ENCODE measurements at places on chromosomes 6 and 20.

DNA sequence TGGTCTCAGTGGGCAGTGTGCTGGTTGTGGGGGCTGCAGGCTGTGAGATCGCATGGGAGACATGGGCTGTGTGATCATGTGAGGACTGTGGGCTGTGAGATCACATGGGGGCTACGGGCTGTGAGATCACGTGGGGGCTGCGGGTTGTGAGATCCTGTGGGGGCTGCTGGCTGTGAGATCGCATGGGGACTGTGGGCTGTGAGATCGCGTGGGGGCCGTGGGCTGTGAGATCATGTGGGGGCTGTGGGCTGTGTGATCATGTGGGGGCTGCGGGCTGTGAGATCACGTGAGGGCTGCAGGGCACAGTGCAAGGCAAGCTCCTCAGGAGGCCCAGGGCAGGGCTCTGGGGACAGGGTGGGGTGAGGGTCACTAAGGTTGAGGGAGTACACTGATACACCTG is 140.5 kb upstream of the CST7 start:
- no peak for DNase-seq

- no peak for DNase-seq
Observed at GRCh38 chr20:573414-574296, 30.1 kb upstream of the CSNK2A1 start.

GRCh38 chr6:116313101-116313776 is 33.5 kb upstream of the TSPYL1 start:
- DNase-seq, result no peak

- DNase-seq, result no peak
Observed at GRCh38 chr6:90982051-90982450, 395.2 kb upstream of the MAP3K7 start.

- DNase-seq, result no peak
Observed at GRCh38 chr20:59748619-59749191, 144.4 kb downstream of the PHACTR3 start.

- DNase-seq, result no peak
Observed at GRCh38 chr6:73642530-73642929, 11.3 kb downstream of the SLC17A5 start.

DNA sequence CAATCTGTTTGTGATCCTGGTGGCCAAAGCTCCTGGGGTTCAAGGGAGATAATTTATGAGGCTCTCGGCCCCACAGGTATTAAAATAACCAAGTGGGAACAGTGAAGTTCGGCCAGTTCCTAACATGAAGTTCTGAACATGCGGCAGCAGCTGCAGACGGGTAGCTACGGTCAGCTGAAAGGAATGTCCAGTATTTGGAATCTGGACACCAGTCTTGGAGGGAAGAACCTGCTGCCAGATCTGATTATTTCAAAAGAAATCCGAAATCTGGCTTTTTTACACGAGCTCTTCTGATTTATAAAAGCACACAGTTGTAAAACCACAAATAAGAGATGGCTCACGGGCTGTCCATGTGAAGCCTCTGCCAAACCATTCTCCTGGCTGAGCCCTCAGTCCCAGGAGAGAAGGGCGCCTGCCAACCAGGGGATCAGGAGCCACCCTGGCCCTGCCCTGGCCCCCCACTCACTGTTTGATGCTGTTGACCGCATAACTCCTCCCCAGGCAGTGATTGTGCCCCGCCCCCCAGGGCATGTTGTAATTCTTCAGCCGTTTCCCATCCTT is 28.2 kb upstream of the KCNB1 start:
- no peak for DNase-seq

DNA sequence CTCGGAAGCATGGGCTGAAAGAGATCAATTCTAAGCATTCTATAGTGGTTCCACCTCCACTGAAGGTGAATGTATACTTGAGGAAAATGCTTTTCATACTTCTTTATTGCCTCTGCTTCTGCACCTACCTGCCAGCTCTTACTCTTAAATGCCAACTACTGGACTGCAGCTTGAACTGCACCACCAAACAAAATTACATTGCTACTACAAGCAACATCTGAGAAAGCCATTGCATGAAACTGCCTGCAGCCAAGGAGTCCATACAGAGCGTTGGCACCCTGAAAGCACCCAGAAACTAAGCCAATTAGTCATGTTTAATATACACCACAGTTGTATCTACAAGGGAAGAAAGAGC is 440.9 kb downstream of the BTBD3 start:
- no peak for DNase-seq

- DNase-seq, result no peak
Observed at GRCh38 chr20:34871966-34872621, 562 bp downstream of the GGT7 start.

GRCh38 chr6:71621918-71622519 is 264.3 kb upstream of the RIMS1 start:
- DNase-seq, result no peak

DNA sequence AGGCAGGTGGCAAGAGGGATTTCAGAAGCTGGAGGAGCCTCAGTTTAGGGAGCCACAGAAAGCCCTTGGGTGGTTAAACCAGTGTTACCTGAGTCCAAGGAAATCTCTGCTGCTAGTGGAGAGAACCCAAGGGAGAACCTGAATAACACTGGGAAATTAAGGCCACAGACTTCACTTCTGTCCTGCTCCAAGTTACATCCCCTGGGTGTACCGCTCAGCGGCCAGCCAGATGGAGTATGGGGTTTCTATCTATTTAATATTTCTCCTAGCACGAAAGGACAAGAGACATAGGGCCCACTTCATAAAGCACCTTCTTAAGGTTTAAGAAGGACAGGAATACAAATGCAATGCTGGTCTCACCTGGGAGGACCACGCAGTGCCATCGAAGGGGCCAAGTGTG is 5.8 kb upstream of the CNKSR3 start:
- no peak for DNase-seq

GRCh38 chr6:106027758-106028157 is 58.4 kb upstream of the PRDM1 start:
- DNase-seq, result no peak

DNA sequence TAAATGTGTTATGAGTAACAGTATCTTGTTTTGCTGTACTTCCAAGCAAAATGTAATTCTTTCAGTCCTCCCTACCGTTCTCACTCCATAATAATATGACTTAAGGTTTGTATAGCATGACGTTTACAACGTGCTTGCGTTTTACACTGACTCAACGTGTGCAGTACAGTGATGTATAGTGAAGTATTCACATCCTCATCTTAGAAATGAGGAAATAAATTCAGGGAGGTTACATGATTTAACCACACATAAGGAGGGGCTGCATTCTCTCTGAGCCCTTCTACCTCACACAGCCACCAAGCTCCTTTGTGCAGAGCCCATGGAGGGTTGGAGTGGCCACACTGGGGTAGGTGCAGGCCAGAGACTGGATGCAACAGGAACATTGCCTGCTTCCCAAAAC is 164.5 kb downstream of the MTHFD1L start:
- DNase-seq, result no peak

GRCh38 chr6:107493158-107494057 is 3.5 kb downstream of the SOBP start:
- DNase-seq, result no peak

DNA sequence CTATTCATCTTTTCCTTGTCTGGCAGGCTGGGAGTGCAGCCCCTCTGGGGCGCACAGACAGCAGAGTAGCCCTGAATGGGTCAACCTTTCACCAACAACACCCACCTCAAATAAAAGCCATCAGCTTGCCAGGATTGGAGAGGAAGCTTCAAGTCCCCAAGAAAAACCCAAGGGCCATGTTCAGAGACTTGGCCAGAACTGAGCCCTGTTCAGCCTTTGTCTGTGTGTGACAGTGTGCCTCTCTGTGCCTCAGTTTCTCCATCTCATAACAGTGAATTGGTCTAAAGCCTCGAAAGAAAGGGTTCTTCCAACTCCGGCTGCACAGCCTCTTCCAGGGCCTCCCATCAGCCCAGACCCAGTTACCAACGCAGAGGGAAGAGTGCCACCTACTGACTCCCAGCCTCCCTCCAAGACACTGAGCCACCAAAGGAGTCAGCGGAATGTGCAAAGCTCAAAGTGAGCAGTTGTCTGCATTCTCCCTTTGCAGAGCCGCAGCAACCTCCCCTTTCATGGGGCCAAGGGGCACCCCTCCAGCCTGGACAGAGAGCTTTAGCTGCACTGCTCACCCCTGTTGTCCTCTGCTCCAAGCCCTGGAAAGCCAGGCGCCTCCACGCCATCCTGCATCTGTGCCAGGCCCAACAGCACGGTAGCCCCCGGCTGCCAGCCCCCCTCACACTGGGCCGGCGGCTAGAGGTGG is 82.7 kb upstream of the TOP1 start:
- no peak for DNase-seq

GRCh38 chr6:30344191-30344867 is 627 bp upstream of the RPP21 start:
- DNase-seq, result no peak

GRCh38 chr20:19706463-19706862 is 51.6 kb upstream of the RIN2 start:
- DNase-seq, result no peak

GRCh38 chr6:8013763-8014162 is 50.4 kb downstream of the BLOC1S5 start:
- DNase-seq, result no peak

- DNase-seq, result no peak
Observed at GRCh38 chr6:114068771-114069170, 97.8 kb upstream of the HDAC2 start.

DNA sequence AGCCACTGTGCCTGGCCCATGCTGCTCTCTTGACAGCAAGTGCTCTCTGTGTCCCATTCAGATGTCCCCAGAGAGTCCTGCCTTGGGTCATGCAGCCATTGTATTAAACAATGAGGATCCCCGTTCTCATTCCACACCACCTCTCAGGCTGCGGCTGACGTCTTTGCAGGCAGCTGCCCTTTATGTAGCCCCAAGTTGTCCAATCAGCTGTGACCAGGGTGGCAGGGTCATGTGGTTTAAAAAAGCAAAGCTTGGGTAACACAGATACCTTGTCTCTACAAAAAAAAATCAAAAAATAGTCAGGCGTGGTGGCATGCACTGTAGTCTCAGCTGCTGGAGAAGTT is 13.2 kb downstream of the GCNT2 start:
- DNase-seq, result no peak

GRCh38 chr6:132812756-132813172 is 1.6 kb upstream of the RPS12 start:
- DNase-seq, result no peak

- no peak for DNase-seq
Observed at GRCh38 chr6:68238097-68238601, 396.9 kb upstream of the ADGRB3 start.

- no peak for DNase-seq
Observed at GRCh38 chr6:100347901-100348550, 116.7 kb downstream of the SIM1 start.

- DNase-seq, result no peak
Observed at GRCh38 chr6:166836785-166837718, 119.3 kb downstream of the RNASET2 start.

GRCh38 chr20:47810116-47810677 is 24.9 kb upstream of the SULF2 start:
- no peak for DNase-seq

GRCh38 chr6:82584856-82585255 is 221.2 kb downstream of the TPBG start:
- DNase-seq, result no peak

- DNase-seq, result no peak
Observed at GRCh38 chr6:140079328-140079727, 704.9 kb upstream of the CITED2 start.

DNA sequence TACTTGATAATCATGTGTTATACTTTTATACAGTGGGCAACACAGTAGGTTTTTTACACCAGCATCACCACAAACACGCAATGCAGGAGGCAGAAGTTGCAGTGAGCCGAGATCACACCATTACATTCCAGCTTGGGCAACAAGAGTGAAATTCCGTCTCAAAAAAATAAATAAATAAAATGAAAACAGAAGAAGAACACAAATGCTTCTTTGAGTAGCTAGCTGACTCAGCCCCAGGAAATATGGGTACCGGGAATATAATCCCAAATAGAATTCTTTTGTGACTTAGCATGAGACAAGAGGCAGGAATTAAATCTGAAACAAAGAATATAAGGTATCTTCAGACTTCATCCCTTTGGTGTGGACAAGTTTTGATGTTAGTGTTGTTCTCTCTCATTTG is 164.2 kb upstream of the ATXN1 start:
- DNase-seq, result no peak

DNA sequence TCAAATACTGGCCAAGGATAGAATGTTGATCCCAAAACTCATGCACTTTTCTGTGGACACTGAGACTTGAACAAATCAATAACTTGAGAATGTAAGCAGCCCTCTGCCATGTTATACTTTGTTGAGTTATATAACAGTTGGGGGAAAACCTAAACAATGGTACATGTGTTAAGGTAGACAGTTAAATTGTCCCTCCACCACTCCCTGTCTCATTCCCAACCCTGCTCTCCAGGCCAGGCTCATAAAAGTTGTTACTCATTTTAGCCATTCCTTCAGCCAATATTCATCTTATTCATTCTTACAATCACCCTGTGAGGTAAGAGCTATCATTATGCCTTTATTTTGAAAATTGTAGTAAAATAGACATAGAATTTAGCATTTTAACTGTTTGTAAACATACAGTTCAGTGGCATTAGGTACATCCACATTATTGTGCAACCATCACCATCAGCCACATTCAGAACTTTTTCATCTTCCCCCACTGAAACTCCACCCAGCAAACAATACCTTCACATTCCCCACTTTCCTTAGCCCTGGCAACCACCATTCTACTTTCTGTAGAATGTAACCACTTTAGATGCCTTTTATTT is 38.2 kb upstream of the IER3 start:
- DNase-seq, result no peak

DNA sequence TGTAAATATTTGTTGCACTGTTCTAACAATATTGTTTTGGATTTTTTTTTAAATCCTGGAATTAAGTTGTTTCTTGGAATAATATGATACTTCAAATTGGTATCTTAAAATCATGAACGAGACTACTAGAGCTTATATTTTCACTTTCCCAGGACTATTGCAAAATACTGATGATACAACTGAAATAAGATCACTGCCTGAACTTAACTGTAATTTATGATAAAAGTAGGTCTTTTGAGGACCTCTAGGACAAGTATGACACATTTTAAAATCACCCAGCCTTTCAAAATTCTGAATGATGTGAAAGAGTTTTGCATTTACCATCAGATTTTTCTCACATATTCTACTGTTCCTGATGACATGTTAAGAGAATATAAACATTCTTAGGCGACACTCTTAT is 8.6 kb upstream of the UBE2J1 start:
- no peak for DNase-seq

DNA sequence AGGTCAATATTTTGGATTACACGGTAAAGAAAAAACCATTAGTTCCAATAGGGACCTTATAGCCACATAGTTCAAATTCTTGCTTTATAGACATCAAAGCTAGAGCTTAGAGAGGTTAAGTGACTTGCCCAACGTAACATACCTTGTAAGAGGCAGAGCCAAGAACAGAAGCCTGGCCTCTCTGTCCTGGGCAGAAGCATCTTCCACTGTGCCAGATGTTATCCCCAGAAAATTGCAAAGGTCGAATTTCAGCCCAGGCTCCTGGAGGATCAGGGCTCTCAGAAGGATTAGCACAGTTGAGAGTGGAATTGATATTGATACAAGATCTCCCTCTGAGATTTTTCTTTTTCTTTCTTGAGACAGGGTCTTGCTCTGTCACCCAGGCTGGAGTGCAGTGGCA is 6.1 kb downstream of the SMIM28 start:
- no peak for DNase-seq

- no peak for DNase-seq
Observed at GRCh38 chr6:92822222-92822621, 597.1 kb downstream of the EPHA7 start.

Measured in hematopoietic multipotent progenitor cell treated with erythropoietin and hydrocortisone succinate and interleukin-3 and kit ligand, for 15 days (in vitro differentiated cells).